ENCODE measurements at places on chromosomes 1 and 21.

DNA sequence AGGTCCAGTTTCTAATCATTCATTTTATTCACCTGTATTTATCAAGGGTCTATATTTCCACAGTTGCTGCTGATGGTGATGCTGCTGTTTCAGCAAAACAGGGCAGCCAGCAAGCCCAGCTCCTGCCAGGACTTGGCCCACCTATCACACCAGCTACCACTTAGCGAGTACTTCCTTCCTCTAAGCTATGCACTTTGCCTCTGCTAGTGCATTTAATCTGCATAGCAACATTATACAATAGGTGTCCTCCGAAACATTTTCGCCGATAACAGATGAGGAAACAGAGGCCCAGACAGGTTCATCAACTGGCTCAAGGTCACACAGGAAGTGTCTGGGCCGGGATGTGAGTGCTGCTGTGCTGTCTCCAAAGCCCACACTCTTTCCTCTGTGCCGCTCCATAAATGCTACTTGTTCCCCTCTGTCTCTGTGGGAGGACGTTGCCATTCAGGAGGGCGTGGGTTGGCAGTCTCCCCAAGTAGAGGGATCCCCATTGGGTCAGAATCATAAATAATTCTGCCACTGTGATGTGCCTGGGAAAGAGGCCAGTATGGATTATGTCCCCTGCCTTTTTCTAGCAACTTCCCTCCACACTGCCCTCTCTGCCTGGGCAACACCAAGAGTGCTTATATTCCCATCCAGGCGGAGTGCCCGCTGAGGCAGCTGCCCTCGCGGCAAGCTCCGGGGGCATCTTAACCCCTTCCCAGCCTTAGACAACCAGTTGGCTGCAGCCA lies 9.4 kb upstream of the PLEKHA6 start:
- DNase-seq: no peak

- DNase-seq: no peak
Observed at GRCh38 chr1:110879758-110880606, 7.0 kb downstream of the CD53 start.

- DNase-seq: no peak
Observed at GRCh38 chr1:164723296-164723798, 164.4 kb downstream of the PBX1 start.

- peak; percentile 77 for DNase-seq
Observed at GRCh38 chr21:33127154-33127867, 57.4 kb downstream of the OLIG1 start.

GRCh38 chr1:208036918-208037766 lies 126.2 kb upstream of the CD34 start:
- DNase-seq: no peak

Measured in NT2/D1 (cell line).